Hematopoietic multipotent progenitor cell treated with erythropoietin and hydrocortisone succinate and interleukin-3 and kit ligand, for 8 days (in vitro differentiated cells): ENCODE measurements at places on chromosomes 5 and 9.

DNA sequence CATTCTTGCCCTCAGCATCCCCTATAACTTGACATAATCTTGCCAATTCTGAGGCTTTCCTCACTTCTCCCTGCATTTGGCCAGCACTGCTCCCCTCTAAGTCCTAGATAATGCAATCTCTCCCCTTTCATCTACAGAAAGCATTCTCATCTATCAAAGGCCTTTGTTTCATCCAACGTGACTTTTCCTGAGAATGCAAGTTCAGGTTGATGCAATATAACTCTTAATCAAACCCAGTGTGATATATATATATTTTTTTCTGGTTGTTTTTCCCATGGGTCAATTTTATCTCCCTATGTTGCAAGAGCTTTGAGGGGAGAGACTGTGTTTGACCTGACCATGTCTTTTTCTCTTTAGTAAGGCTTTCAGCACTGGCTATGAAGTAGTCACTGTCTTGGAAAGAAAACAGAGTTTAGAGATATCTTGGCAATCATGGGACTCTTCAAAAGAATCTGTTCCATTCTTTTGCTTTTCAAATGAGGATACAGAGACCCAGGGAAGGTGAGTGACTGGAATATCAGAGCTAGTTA is 268.6 kb downstream of the TRPM3 start:
- DNase-seq: no peak

DNA sequence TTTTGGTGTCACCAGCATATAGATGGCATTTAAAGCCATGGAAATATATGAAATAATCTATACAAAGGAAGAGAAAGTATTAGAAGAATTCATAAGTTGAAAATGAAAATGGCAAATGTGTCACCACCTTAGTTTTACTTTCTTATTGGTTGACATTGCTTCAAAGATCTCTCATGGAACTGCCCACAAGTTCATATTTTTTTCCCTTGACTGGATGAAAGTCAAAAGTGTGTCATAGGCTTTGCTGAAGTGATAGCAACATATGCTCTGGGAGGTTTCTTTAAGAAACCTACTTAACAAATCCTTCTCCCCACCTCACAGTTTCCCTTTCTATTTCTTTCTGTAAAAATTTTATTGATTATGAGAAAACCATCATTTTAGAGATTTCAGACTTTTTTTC is 127.2 kb downstream of the VPS13A start:
- no peak for DNase-seq

DNA sequence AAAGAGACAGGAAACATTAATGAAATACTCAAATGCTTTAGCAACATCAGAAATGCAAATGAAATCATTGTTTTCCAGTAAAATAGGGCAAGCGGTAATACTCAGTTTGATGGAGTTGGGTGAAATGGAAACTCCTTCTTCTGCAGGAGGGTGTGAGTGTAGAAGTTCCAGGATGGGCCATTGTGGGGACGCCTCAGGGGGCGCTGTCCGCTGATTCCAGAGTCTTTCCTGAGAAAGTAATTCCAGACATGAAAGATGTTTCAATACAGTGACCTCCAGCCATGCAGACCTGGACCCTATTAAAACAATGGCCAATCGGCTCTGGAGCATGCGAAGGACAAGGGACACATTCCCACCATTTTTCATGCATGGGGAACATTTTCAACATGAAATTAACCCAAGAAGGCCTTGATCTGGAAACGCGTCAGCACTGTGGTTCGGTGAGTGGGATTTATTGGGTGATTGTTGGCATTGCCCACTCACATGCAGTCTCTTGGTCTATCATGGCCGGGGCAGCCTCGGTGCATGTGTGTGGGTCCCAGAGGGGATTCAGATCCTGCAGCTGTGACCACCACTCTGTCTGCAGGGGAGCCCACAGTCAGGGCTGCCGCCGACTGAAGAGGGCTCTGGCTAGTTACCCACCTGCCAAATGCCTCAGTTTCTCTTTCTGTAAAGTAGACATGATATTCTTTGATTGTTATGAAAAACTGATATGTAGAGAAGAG is 132.6 kb upstream of the IRX4 start:
- DNase-seq: no peak

- no peak for DNase-seq
Measured at GRCh38 chr5:9288234-9288633, 257.6 kb downstream of the SEMA5A start.
